ENCODE measurements at places on chromosomes 6 and 20.

- DNase-seq: no peak
Observed at GRCh38 chr6:96410467-96410866, 111.1 kb upstream of the UFL1 start.

DNA sequence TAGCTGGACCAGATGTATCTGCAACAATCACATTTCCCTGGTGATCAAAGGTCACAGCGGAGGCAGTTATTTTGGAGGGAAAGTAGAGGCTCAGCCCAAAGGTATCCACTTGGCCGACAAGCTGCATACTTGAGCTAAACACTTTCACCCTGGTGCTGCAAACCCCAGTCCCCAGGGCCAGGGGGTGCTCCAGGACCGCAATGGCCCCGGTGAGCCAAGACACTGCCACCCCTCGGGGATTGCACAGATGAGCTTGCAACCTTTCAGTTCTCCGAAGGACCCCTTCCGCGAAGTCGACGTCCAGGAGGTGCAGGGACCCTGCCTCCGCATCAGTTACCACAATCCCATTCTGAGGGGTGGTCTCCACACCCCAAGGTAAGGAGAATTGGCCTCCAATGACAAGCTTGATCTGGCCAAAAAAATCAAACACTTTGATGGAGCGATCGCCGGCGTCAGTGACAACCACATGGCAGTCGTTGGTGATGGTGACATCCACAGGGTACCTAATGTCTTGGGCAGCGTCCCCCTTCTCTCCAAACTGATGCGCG is 823 bp downstream of the NHLRC1 start:
- no peak for DNase-seq

- no peak for DNase-seq
Observed at GRCh38 chr20:61731363-61732181, 334.1 kb downstream of the TAF4 start.

DNA sequence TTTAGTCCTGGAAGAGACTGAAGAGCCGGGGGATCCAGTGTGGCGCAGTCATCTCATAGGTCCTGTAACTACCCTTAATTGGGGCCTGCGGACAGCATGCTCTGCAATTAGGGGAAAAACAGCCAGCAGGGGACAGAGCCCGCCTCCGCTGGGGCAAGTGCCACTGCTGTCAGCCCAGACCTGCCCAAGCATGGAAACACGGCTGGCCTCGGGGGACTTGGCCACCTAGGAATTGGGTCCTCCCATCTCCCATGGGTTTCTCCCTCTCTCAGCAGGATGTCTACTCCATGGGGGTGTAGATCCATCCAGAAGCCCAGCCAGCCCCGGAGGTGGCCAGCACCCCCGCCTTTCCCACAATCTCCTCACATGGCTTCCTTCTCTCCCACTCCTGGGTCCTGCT is 3.6 kb downstream of the GHRH start:
- DNase-seq: no peak

GRCh38 chr6:149580880-149581279 is 14.7 kb downstream of the GINM1 start:
- no peak for DNase-seq

GRCh38 chr6:139647841-139648240 is 273.4 kb upstream of the CITED2 start:
- no peak for DNase-seq

GRCh38 chr6:88296694-88297093 is 130.5 kb upstream of the CNR1 start:
- no peak for DNase-seq

DNA sequence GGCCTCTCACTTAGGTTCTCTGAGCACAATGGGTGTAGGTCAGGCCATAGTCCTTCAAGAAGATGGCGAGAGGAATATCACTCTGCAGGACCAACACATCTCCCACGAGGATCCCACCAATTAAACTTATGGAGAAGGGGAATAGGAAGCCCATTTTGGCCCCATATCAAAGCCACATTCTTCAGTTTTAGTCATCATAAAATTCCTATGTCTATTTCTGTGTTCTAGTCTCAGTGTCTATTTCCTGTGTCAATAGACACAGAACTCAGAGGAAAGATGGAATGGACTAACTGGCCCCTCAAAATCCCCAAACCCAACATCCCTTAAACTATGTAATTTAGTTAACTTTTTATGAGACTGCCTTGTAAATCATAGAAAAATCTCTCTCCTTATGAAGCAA is 216.8 kb downstream of the HACE1 start:
- DNase-seq: no peak

GRCh38 chr20:58665606-58666005 is 14.5 kb downstream of the STX16 start:
- no peak for DNase-seq

DNA sequence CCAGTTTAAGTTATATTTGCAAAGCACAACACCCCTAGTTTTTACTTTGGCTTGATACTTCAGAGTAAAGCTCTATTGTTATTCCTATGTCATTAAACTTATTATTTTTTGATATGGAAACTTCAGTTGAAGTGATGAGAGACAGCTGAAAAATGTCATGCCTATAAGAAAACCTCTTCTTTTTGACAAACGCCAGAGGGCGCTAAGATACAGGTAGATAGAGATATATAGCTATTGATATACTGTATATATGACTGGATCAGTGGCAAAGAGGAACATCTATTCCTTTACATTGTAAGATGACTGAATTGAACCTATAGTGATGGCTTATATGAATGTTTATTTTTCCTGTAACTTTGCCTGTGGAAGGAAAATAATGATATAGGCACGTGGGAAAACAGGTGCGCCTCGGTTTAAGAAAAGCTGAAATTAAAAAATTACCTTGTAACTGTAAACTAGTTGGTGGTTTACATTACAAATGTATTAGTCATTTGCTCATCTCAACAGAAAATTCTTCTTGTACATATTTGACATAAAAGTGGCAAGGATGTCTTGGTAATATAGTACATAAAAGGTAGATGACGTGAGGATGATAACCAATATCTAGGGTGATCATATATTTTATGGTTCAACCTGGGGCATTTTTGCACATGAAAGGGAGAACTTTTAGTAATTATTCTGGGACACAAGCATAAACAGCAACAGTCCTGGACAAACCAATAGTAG is 74.1 kb downstream of the LAMA4 start:
- peak; percentile 90 for DNase-seq

GRCh38 chr20:49247792-49248191 is 28.6 kb downstream of the DDX27 start:
- no peak for DNase-seq

GRCh38 chr20:40991181-40991889 is 37.3 kb upstream of the TOP1 start:
- no peak for DNase-seq

GRCh38 chr6:90984066-90984465 is 397.2 kb upstream of the MAP3K7 start:
- DNase-seq: no peak

- DNase-seq: no peak
Observed at GRCh38 chr6:136720045-136720770, 72.1 kb downstream of the MAP3K5 start.

- peak; percentile 88 for DNase-seq
Observed at GRCh38 chr6:37698264-37699137, 818 bp upstream of the MDGA1 start.

DNA sequence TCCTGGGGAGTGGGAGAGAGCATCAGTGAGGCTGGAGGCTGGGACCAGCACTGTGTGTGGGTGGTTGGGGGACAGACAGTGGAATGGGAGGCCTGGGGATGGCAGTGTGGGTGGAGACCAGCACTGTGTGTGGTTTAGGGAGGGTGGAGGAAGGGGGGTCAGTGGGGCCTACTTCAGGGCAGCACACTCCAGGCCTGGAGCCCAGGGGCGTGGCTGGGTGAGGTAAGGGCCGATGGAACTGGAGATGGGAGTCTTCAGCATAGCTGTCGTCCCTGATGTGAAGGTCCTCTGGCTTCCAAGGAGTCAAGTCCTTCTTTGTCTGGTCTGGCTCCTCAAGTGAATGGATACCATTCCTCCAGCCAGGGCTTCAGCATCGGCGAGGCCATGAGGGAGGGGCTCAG is 18.6 kb downstream of the KCNK17 start:
- no peak for DNase-seq

- DNase-seq: no peak
Observed at GRCh38 chr20:35735826-35736470, 6.1 kb downstream of the RBM39 start.

DNA sequence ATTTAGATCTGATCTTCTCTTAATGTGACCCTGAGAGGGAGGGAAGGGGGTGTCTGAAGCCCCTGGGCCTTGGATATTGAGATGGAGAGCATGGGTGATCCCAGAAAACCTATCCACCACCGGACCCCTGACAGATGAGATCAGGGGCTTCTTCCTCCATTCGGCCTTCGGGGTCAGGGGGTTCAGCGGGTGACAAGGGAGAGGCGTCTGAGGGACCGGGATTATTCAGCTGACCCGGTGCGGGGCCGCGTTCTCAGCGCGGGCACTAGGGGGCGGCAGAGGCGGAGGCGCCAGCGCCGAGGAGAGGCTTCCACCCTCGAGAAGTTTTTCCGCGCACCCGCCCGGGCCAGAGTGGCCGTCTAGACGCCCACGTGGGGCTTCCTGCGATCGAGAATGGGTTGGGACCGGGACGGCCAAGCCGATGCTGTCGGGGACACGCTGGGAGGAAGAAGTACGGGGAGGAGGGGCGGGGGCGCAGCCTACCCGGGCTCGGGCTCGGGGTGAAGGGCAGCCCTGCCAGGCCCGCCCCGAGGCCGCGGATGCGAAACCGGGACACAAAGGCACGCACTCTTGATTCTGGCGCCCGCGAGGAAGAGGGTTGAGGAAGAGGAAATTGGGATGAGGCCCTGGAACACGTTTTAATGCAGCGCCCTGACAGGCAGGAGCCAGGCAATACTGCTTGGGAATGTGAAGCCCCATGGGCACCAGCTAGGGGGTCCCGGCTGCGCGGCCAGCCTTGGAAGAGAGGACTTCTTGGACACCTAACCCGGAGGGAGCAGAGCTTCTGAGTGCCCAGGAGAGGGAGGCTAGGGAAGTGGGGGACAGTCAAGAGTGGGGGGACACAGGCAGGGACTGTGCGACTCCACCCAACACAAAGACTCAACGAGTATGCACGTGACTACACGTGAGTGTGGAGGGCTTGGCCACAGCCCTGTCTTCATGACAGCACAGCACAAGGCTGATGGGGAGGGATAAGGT is 30.6 kb downstream of the COL11A2 start:
- peak; percentile 82 for DNase-seq

DNA sequence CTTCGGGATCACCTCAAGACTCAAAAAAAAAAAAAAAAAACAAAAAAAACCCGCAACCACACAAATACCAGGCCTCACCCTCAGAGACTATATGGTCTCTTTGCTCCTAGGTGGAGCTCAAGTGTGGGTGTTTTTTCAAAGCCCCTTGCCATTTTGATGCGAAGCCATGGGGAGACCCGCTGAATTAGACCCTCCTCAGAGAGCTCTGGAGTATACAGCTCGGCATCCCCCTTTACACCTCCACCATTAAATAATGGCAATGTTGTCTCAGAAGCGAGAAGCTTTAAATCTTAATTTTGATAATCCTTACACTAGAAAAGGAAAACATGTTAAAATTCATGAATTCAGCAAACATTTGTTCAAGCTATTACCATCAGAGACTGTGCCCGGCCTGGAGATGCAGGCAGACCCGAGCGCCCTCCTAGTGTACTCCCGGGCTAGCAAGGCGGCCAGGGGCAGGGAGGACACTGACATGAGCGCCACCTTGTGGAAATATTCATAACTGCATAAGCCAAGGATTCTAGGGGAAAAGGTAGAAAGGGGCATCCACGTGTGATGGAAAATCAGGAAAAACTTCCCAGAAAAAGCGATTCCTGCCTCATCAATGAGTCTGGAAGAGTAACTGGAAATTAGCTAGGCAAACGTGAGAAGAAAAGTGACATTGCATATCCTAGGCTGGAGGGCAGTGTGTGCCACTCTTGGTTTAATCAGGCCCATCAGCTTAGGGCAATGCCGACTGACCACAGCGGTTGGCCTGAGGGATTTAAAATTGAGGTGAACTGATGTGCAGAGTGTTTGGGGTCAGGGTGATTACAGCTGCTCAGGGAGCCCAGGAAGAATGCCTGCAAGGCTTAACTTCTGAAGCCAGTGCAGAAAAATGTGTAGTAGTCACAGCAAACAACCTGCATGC is 72.5 kb downstream of the B3GAT2 start:
- DNase-seq: peak; percentile 86

- peak; percentile 88 for DNase-seq
Observed at GRCh38 chr20:37406010-37406998, 60.4 kb downstream of the SRC start.

GRCh38 chr6:129340983-129341382 is 369.0 kb downstream of the ARHGAP18 start:
- no peak for DNase-seq

- DNase-seq: no peak
Observed at GRCh38 chr6:55756531-55757031, 118.8 kb downstream of the BMP5 start.

DNA sequence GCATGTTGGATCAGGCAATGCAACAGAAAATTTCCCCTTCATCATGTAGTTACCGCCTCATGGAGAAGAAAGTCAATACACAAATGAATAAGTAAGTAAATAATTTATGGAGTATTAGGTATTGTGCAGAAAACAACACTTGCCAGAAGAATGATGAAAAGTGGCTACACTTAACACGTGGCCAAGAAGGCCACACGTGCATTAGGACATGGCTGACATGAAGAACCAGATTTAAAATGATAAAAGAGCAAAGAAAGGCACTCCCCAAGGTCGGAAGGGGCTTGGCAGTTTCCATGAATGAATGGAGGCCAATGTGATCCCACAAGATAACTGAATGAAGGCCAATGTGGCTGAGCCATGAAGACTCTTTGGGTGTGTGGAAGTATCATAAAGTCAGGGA is 447.2 kb downstream of the DOK5 start:
- DNase-seq: no peak

DNA sequence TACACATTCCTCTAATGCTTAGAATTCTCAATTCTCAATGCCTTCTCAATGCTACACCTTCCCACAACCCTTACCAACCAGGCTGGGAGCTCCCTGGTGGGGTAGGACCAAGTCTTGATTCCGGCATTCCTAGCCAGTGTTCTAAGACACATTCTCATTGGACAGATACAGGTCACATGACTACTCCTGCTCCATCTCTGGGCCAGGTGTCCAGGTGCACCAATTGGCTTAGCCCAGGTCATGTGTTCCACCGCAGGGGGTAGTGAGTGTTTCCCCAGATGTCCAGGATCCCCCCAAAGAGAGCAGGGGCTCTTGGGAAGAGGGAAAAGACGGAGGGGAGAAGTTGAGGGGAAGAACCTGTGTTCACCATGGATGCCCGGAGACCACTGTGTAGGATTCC is 58.7 kb upstream of the MLN start:
- DNase-seq: no peak

DNA sequence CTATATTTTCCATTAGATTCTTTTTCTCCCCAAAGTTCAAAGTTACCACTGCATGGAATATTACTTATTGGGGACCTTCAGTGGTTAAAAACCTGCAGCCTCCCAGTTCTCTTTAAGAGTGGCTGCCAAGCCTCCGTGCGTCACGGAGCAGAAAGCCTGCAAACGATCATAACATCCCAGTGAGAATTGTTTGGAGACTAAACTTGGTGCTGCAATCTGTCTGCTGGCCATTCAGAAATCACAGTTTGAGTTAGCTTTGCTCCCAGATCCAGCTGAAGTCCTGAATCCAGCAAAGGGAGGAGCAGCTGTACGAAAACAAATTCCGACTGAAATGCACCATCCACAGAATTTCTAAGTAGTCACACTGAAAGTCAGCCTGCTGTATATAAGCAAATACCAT is 213.5 kb upstream of the PDE10A start:
- no peak for DNase-seq

GRCh38 chr6:2353412-2354137 is 108.2 kb upstream of the GMDS start:
- peak; percentile 76 for DNase-seq

GRCh38 chr6:73943411-73943810 is 247.4 kb downstream of the CD109 start:
- DNase-seq: no peak
